ENCODE measurements at places on chromosomes 16 and 17.

DNA sequence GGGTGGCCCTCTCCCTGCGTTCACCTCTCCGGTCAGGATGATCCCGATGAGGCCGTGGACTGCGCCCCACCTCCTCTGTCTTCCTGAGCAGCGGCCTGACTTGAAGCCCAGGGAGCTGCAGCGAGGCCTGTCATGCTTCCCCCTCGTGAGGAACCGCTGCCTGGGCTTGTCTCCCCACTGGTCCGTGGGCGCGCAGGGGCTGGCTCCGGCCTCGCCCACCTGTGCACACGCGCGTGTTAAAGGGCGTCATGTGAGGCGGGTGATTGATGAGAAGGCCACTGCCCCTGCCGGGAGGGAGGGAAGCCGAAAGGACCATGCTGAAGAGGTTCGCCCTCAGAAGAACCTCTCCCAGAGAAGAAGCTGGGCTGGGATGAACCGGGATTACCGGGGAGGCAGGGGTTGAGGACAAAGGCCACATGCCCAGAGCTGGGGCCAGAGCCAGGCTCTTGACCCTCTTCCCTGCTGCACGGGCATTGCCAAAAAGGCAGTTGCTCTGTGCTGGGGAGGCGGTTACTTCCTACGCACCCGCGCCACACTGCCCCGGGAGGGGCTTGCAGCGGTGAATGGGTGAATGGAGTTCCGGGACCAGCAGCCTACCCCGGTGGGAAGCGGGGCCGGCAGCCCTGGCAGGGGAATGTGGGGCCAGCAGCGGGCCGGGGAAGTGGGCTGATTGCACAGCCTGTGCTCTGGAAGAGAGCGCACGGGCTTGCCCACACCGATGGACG lies 85.9 kb upstream of the GSE1 start:
- no peak for DNase-seq

GRCh38 chr17:4554441-4554996 lies 665 bp downstream of the MYBBP1A start:
- DNase-seq, result no peak

GRCh38 chr17:63645775-63646487 lies 23.7 kb downstream of the MAP3K3 start:
- DNase-seq, result no peak

DNA sequence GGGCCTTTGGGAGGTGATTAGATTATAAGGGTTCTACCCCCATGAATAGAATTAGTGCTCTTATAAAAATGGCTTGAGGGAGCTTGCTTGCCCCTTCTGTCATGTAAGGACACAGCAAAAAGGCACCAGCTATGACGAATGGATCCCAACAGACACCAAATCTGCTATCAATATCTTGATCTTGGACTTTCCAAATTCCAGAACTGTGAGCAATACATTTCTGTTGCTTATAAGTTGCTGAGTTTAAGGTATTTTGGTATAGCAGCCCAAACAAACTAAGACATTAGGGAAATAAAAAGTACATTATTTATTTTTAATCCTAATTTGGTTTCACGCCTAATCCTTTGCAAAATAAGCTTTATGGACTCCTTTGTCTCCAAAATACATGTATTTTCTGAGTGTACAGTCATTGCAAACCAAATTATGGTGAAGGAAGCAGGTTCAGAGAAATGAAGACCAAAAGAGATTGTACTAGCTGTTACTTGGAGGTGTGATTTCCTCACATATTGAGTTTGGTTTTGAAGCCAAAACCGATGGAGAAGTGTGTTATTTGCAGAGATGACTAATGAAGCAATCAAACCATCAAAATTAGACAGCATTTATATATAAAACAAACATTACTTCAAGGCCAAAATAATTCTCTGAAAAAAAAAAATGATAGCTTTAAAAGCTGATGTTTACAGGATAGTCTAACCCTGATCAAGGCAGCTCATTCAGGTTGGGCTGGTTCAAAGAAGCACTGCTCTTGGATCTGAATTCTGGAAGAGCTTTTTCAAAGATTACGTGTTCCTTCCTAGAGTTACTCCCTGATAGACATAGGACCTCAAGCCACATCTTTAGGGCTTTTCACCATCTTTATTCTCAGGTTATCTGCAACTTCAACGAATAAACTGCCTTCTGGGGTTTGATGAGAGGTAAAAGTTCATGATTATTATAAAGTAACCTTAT lies 71.6 kb downstream of the MYO1D start:
- DNase-seq, result no peak

DNA sequence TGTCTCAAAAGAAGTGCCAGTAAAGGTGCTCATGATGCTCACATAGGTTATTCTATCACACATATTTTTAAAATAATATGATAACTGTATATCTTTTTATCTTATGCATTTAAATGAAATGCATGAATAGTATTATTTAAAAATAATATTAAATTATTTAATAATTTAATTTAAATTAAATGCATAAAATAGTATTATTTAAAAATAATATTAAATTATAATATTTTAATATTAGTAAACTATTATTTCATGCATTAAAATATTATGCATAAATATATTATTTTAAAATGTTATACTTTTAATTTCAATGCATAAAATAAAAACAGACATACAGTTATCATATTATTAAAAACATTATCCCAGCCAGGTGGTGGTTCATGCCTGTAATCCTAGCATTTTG lies 33.4 kb downstream of the TMC7 start:
- DNase-seq, result no peak

- no peak for DNase-seq
Measured at GRCh38 chr16:82133798-82134197, 36.2 kb downstream of the MPHOSPH6 start.
